ENCODE measurements at places on chromosomes 16 and 17.

DNA sequence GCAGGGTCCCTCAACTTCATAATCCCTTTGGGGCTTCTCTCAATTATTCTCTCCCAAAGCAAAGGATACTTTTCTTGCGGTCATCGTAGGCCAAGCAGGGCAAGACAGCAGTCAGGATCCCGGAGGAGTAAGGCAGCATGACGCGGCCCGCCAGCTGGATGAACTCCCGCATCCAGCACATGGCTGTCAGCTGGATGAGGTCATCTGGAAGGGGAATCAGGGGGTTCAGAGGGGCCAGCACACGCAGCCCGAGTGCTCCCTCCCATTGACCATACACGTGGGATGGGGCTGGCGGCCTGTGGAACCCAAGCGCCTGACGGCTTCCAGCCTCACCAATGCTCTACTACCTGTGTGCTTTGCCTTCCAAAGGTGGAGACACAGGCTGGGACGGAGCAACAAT is 19.2 kb downstream of the VAC14 start:
- no peak for DNase-seq

DNA sequence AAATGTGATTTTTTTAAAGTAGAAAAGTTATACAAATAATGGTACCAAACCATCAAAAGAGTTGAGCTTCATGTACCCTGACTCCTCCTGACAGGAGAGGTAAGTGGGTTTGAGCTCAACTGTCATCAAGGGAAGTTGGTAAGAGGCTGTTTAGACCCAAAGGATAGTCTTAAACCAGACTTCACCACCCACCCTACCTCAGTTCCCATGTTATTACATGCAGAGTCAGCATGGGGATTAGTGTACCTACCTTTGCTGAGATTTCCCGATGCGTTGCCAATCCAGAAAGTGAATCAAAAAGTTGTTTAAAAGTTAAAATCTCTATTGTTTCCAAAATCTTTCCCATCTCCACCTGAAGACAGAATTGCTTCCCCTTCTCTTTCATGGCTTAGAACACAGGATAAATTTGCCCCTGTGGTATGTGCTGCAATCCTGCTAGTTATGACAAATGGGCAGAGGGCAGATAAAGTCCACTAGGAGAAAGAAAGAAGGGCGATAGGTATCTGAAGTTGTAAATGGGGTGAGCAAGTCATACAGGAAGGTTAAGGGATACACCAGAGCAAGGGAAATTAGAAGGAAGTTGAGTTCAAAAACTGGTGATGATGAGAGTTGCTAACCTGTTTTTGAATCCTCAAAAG is 72.8 kb downstream of the NEUROD2 start:
- no peak for DNase-seq

DNA sequence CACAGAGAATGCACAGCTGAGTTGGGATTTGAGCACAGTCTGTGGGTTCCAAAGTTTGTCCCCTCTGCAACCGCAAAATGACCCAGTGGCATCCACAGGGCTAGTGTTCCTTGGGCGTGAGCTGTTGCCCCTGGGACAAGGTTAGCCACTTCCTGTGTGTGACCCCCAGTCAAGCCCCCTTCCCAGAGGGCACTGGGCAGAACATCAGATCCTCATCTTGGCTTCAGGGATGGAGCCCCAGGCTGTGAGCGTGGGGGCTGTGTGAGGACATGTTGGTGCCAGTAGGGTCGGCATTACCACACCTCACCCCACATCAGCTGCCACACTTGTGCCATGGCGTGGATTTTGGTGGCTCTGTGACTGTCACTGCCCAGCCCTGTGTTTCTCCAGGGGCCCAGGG is 55.3 kb downstream of the USP22 start:
- no peak for DNase-seq

DNA sequence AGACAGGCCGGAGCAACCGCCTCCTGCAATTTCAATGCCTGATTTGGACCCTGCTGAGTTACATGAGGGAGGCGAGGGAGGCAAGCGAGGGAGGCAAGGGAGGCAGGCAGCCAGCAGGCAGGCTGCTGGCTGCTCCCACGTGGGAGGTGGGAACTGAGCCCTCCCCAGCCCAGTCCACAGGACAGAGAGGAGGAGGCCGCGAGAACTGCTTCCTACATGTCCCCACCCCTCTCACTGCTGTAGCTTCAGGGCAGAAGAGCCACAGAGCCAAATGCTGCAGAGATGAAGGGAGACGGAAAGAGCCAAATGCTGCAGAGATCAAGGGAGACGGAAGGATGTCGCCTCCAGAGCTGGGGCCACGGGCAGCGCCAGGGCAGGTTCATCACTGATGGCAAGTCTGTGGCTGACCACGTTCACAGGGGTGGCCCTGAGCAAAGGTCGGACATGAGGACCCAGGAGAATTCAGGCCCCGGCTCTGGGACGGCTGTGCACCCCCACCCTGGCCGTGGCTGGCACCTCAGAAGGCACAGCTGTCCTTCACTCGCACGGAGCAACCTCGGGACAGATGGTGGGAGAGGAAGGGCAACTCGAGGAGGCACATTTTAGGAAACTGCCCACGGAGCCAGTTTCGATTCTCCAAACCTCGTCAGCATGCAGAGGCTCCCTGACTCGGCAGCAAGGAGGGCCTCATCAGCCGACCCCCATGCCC is 21.5 kb downstream of the RPH3AL start:
- no peak for DNase-seq

DNA sequence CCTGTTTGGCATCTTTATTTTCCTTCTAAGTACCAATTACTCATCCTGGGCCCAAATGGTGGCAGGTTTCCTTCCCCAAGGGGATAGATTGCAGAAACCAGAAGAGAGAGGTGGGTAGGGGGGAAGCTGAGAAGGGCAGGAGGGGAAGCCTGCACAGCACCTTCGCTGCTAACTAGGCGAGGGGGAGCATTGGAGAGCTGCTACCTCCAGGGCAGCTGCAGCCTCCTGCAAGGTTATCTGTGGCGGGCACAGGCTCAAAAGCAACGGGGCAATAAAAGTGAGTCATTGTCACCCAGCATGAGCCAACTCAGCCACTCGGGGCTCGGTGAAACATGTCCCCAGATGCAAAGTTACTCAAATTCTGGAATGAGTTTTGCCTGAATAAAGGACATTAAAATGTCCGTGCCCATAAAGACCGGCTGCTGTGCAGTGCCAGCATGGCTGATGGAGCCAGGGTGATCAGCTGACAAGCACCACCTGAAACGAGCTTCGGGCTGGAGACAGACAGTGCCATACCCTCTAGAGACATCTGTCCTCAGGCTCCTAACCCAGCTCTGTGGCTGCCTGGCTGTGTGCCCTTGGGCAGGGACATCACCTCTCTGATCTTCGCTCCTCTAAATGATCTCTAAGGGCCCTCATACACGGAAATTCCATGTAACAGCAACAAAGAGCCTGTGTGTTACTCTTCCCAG is 68.1 kb upstream of the GRIN2A start:
- no peak for DNase-seq

- no peak for DNase-seq
Measured at GRCh38 chr17:9499041-9499440, 76.6 kb downstream of the STX8 start.

DNA sequence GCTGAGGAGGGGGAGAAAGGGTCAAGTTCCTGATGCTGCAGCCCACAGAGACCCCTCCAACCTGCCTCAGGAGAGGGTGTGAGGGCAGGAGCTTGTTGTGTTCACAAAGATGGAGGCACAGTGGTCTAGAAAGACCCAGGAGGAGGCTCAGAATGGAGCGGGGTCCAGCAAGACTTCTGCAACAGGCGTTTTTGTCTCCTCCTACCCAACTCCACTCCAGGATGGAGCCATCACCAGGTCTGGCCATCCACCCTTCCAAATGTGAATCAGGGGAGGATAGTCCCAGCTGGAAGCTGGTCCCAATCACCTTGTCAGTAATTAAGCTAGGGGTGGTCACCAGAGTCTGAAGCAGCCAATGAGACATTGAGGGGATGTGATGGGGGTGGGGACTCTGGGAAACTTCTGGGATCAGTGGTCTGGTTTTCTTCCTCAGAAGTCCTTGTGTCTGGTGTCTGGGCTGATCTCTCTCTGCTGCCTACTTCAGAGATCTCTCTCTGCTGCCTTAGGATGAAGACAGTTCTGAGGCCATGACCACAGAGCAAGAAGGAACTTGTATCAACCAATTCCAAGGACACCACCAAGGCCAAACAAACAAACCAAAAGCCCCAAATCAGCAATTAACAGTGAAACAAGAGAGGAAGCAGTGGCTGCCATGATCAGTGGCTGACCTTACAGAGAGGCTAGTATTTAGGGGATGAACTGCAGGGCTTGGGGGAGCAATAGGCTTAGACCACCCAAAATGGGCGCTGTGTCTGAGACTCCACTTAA is 14.5 kb downstream of the CD300LB start:
- no peak for DNase-seq

- no peak for DNase-seq
Measured at GRCh38 chr16:4159726-4160125, 43.5 kb upstream of the ADCY9 start.

DNA sequence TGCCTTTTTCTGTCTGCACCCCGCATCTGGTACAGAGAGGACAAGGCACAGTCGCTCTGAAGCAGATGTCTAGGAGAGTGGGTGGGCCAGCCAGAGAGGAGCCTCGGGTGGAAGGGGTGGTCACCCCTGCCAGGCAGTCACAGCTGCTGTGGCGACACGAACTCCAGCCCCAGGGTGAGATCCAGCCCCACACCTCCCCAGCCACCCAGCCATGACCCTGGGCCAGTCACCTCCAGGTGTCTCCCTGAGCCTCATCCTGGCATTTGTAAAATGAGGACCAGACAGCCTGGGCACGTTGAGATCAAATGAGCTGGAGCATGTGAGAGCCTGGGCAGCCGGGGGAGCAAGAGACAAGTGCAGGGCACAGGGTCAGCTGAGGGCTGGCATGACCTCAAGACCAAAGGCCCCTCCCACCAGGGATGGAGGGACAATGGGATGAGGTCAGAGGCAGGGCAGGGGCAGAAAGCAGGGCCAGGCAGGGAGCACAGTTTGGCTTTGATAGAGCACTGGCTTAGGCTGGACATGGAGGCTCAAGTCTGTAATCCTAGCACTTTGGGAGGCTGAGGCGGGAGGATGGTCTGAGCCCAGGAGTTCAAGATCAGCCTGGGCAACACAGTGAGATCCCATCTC is 7.7 kb downstream of the ADAM11 start:
- DNase-seq: no peak

DNA sequence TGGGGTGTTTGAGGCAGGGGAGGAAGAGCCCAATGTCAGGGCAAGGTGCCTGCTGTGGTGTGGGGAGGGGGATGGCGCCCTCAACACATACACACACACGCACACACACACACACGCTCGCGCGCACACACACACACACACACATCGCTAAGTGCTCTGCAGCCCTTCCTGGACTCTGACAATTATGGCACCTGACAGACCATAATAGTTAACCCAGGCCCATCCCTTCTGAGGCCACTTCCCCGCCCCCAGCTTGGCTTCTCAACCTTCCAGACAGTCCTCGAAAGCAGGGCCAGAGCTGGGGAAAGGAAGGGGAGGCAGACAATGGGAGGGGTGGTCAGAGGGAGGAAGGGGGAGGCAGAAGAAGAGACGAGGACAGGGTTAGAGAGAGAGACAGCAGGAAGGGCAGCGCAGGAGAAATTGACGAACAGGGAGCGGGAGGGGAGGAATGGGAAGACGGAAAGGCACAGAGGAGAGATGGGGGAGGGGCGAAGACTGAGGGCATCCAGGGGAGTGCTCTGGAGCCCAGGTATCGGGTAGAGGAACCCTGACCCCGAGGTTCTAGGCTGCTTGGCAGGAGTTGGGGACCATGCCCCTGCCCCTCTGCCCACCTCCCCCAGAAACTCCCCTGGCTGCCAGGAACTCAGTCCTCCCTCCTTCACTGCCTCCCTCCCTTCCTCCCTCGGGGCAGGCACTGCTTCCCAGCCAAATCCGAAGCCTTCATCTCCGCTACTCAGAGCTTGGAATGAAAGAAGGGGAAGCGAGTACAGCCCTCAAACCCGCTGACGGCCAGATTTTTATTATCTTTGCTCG is 4.0 kb downstream of the SRCIN1 start:
- no peak for DNase-seq

GRCh38 chr17:77740481-77740880 is 218.0 kb upstream of the TNRC6C start:
- no peak for DNase-seq

GRCh38 chr17:58210922-58211321 is 8.1 kb downstream of the MKS1 start:
- no peak for DNase-seq

DNA sequence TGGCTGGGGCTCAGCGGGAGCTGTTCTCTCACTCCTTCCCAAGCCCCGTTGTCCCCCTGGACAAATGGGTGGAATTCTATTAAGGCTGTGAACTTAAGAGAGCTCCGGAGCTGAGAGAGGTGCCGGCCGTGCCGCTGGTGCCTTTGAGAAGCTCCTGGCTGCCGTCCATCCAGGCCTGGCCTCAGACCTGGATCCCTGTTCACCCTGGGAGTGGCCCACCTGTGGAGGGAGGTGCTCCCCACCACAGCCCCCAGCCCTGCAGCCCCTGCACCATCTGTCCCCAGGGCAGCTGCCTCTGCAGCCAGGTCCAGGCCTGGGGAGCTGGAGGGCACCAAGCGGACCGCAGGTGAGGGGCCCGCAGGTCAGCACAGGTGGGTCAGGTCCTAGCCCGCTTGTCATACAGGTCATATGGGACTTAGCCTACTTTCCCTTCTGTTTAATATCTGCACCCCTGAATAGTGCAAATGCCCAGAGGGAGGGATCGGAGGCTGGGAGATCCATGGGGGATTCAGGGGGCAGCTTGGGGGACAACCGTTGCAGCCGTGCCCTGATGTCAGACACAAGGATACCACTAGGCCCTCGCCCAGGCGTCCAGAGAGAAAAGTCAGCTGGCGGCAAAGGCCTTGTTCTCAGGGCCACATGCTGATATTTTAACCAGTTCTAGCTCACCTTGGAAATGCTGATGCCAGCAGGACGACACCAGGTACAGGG is 15.2 kb upstream of the METRNL start:
- no peak for DNase-seq

GRCh38 chr16:81469710-81470535 is 25.3 kb downstream of the CMIP start:
- DNase-seq: no peak

DNA sequence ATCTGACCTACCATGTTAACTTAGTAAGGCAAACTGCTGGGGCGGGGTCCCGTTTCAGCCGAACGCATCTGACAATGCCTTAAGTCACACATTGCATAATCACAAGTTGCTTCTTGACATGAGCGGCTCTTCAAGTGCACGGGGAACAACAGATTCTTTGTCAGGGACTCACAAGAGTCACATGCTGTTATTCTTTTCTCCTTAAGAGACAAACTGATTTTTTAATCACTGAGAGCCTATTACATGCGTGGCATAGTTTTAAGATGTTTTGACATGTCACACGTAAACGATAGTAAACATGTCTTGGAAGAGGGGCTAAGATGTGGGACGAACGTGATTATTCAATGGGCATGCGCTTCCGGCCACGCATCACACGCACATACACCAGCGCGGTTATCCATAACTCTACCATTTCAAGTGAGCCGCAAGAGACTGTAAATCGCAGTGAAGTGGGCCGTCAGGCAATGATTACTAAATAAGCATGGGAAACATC is 63.4 kb downstream of the ADCY9 start:
- no peak for DNase-seq

- no peak for DNase-seq
Measured at GRCh38 chr17:52648995-52649394, 490.5 kb upstream of the CA10 start.

All from stimulated activated CD4-positive, alpha-beta T cell treated with anti-CD3 and anti-CD28 coated beads, Interleukin-4, amount 100 ng/mL, for 4 hours (primary cell).